Stimulated activated CD4-positive, alpha-beta T cell treated with anti-CD3 and anti-CD28 coated beads, Interleukin-1b, Interleukin-23, amount 100 ng/mL, for 1 hour (primary cell): ENCODE measurements at places on chromosomes 11 and 22.

- no peak for DNase-seq
Measured at GRCh38 chr11:31987118-31988005, 103.5 kb upstream of the RCN1 start.

DNA sequence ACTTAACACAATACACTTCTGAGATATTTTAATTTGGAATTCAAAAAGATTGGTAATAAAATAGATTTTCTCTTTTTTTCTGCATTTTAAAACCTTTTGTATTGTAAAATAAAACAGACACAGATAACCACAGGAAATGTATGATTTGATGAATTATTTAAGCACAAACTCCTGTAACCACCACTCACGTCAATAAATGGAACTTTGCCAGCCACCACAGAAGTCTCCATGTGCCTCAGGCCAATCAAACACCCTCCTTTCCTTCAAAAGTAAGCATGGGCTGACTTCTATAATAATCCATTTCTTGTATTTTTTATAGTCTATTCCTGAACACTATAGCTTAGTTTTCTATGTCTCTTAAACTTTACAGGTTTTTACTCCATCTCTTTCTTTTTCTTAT is 721.7 kb downstream of the DLG2 start:
- DNase-seq, result no peak

DNA sequence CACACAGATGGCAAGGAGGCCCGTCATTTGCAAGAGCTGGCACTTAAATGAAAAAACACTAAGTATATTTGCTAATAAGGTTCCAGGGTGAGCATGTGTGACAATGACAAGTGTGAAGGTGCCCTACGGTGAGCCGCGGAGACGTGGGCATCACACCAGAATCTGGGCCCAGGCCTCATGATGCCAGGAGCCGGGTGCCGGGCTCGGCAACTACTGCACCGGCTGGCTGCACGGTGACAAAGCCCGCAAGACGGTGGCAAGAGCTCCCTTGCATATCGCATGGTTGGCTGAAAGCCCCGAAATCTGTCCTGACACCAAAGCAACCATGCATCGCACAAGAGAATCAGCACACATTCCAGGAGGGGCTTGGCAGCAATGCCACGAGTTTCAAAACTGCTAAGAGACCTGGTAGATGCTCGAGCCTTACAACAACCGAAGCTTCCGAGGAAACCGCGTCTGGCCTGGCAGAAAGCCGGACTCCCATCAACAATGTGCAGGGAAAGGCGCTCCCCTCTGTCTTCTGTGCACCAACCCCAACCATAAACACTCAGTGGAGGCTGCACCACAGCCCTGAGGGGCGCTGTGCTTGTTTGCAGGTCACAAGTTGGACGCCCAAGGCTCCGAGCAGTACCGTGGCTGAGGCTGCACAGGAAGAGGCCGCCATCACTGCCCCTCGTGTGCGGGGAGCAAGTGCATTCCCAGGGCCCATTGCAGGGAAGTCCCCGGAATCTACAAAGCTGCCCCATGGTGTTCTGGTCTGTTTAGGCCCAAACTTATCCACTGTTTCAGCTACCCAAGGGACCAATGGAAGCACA is 339.7 kb downstream of the CTTN start:
- no peak for DNase-seq

GRCh38 chr11:110985547-110985946 is 260.0 kb upstream of the POU2AF2 start:
- no peak for DNase-seq

DNA sequence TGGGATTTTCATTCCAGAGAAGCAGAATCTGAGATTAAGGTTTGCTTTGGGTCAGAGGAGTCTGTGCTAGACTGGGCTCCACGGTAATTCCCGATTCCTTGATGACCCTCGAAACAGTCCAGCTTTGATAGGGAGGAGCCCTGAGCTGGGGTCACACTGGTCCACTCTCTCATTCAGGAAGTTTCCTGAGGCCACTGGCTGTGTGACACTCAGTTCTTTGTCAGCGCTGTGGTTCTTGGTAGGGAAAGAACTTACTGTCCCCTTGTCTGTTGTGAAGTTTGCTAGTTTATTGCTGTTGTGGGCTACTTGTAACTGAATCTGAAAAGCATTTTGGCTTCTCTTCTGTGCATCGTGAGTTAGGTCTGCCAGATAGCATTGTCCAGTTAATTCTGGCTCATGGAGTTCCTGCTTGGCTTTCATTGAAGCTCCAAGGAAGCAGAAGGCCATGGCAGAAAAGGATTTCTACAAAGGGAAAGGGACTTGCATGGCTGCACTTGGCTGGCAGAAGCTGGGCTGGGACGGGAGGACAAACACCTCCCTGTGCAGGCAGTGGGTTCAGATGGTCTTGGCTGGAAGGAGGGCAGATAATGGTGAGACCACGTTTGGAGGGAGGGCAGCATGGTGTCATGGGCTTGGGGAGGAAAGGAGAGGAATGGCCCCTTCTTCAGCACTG is 23.3 kb downstream of the BCR start:
- no peak for DNase-seq

DNA sequence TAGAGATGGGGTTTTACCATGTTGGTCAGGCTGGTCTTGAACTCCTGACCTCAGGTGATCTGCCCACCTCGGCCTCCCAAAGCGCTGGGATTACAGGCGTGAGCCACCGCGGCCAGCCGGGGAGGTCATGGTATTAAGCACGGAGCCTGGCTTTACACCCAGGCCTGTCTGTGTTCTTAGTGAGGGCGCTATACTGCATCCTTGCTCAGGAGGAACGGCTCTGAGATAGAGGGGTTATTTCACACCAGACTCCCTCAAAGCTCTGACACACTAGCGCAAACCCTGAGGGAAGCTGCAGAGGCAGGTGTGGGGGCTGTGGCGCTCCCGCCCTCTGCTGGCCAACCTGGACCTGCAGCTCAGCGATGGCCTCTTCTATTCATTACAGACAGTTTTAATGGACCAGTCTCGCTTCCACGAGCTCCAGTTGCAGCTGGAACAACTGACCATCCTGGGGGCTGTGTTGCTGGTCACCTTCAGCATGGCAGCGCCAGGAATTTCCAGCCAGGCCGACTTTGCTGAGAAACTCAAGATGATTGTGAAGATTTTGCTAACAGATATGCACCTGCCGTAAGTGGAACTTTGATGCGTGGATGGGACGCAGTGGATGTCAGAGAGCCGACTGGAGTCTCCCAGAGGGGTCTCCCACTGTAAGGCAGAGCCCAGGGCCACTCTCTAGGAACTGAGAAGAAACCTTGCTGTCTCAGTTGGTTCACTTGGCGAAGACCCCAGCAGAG is 26.2 kb downstream of the TCP11L1 start:
- peak; percentile 57 for DNase-seq

DNA sequence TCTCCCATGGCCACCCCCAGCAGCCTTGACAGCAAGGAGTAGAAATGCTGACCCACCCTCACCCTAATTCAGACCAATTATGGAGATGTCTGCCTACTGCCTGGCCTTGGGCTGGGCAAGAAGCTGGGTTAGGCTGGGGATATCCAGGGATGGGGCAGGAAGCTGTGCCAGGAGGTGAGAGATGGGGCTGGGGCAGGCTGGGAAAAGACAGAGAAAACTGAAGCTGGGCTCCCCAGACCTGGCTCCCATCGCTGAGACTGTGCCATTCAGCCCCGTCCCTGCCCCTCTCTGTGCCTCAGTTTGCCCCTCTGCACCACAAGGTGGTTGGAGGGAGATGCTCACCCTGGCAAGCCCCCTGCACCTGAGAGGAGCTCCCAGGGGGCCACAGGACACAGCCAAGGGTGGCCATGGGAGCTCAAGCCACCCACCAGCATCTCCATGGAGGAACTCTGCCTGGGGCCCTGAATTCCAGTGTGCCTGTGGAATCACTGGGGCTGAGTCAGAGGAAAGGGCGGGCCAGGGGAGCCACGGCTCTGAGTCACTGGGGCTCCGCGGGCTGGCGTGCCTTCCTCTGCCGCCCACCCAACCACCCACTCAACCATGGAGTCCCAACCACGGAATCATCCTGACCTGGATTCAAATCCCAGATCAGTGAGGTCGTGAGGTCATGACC is 6.0 kb upstream of the CARD10 start:
- no peak for DNase-seq

- no peak for DNase-seq
Measured at GRCh38 chr11:34866375-34866774, 49.8 kb downstream of the APIP start.

- DNase-seq, result no peak
Measured at GRCh38 chr11:121406291-121406690, 45.8 kb upstream of the SORL1 start.

DNA sequence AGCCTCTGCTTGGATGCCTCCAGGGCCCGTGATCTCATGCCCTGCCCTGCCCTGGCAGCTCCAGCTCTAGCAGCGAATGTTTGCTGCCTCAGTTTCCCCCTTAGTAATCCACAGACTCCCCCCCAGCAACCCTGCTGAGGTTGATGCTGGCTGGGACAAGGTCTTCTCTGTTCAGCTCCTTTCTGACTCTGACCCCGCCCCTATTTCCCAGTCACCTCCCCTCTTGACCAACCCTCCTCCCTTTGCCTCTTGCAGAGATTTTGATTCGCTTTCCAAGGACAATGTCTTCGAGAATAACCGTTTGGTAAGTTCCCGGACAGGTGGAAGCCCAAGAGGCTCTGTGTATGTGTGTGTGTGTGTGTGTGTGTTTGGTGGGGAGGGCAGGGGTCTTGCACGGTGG is 5.6 kb downstream of the MICALL1 start:
- DNase-seq, result no peak

DNA sequence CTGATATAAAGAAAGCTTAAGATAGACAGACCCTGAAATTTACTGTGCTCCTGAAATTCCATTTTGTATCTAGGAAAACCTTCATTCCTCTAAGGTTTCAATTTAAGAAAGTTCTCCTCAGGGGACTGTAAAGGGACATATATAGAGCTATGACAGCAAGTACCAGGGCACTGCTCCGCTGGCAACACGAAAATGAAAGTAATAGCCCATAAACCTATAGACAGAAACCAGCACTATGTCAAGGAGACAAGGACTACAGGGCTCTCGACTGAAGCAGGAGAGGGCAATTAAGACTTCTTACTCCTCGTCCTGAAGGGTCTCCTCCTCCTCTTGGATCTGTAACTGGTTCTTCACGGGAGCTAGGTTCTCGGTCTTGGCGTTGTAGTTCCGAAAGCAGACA is 6.9 kb downstream of the FEZ1 start:
- DNase-seq, result no peak

DNA sequence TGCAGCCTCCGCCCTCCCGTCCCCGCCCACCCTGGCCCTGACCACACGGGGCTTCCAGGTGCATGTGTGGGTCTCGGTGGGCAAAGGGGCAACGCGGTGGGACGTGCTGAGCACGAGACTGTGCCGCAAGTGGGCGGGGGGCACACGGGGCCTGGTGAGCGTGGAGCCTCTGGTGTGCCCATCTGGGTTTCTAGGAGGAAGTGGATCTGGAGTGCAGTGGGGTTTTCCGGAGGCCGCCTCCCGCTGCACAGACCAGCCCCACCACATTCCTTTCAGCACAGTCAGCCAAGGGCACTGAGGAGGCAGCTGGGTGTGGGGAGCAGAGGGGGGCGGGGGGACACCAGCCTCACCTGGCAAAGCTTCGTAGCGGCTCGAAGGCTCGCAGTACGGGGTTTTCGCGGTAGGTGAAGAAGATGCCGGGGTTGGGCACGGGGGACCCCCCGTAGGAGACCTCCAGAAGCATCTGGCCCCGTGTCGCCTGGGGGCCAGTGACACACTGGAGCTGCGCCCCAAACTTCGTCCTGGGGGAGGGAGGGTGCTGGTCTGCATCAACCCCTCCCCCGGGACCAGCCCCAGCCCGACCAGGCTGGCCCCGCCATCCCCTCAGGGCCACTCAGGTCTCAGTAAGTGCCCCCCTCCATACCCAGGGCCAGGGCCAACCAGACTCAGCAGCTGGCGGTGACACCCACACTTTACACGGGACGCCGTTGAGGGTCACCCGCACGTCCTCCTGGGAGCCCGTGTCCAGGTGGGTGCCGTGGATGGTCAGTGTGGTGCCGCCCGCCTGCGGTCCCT is 12.4 kb upstream of the MAPK11 start:
- DNase-seq, result no peak

DNA sequence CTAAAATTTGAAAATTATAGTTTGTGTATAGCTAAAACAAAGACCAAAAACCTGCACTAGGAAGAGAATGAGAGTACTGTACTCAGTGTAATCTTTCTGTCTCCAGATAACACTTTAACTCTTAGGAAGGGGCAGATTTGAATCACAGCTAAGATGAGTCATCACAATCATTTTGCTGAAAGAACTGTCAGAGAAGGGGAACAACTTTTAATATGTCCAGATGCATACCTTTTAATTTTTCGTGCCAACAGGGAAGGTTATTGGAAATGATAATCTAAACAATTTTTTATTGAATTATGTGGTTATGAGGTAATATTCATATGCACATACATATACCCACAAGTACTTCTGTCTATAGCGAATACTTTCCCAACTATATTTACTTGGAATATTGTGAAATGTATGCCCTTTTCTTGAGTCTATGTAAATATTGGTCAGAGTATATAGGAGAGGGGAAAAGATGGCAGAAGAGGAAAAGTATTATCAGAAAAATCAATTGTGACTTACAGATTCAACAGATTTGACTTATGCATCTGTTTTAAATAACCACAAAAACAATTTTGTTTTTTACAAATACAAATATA is 51.1 kb upstream of the MUC15 start:
- DNase-seq, result no peak

DNA sequence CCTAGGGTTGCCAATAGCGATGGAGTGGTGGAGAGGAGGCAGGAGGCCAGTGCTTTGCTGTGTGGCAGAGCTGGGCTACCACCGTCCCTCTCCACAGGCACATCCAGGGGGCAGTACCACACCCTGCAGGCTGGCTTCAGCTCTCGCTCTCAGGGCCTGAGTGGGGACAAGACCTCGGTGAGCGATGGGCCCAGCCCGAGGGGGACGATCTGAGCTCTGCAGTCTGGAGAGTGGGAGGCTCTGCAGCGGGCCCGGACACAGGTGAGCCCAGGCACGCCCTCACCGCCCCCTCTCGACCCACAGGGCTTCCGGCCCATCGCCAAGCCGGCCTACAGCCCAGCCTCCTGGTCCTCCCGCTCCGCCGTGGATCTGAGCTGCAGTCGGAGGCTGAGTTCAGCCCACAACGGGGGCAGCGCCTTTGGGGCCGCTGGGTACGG is 2.5 kb downstream of the PKP3 start:
- DNase-seq, result no peak

DNA sequence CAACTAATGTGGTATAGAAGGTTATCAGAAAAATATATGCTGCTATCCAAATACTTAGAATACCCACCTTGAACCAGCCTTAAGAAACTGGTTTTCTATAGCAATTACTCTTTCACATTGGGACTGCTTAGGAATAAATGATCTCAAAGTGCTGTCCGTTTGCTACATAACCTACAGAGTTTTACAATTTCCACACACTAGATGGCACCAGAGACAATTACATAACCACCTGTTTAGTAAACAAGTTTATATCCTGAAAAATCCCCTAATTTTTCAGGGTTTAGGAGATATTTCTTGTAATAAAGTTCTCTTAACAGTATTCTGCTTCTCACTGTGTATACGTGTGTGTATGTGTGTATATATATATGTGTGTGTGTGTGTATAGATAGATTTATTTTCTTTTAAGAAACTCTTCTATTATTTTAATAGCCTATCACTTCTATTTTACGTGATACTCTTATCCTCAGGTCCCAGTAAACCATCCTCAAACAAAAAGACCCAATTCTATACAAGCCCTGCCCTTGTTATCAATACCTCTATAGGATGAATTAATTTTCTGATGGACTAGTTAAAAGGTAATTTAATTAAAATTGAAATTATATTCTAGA is 6.7 kb upstream of the OR5I1 start:
- DNase-seq, result no peak
